GM23338 (cell line): ENCODE measurements at places on chromosomes 1 and 21. TPM values are rescaled to one million over a fixed set of nuclear protein-coding genes. Genes with fewer than 3 reads are reported as not detected.

The CELA2A gene
- not detected in 2 replicates for total RNA-seq

The CNIH3 gene
- total RNA-seq = 5.1 and 5.9 TPM in 2 replicates

GRCh38 chr1:23263380-23263887 is 46.1 kb upstream of the HTR1D start:
- peak; percentile 68 for DNase-seq

DNA sequence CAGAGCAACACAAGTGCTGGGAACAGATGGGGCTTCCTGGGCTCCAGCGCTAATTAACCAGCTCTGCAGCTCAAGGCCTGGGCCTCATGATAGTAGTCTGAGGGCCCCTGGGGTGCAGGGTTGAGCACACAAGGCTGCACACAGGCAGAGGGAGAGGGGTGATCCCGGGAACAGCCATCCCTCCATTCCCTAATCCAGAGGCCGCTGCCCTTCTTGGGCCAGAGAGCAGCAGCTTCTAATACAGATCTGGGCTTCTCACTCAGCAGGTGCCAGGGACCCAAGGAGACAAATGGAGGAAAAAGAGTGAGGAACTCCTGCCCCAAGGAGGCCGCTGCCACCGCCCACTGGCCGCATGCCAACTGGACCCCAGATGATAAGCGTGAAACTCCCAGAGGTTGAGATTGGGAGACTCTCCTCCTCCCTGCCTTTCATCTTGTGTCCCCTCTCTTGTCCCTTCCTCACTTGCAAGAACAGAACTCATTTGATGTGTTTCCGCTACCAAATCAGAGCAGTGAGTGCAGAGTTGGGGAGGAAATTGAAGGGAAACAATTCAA is 58.0 kb upstream of the IFNAR2 start:
- DNase-seq = no peak

The ORC1 gene
- total RNA-seq = 54.4 and 55.0 TPM in 2 replicates

GRCh38 chr21:39153842-39154241 is 29.4 kb downstream of the PSMG1 start:
- DNase-seq = no peak

DNA sequence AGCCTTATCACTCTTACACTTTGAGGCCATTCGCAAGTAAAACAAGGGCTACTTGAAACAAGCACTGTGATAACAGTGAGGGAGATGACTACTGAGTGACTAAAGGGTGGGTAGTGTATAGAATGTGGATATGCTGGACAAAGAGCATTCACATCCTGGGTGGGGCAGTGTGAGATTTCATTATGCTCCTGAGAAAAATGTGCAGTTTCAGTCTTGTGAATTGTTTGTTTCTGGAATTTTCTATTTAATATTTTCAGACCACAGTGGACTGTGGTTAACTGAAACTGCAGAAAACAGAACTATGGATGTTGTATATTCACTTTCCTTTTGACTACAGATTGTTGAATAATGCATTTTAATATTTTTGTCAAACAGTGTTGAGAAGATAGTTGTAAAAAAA is 25.1 kb upstream of the B3GALT2 start:
- DNase-seq = no peak

DNA sequence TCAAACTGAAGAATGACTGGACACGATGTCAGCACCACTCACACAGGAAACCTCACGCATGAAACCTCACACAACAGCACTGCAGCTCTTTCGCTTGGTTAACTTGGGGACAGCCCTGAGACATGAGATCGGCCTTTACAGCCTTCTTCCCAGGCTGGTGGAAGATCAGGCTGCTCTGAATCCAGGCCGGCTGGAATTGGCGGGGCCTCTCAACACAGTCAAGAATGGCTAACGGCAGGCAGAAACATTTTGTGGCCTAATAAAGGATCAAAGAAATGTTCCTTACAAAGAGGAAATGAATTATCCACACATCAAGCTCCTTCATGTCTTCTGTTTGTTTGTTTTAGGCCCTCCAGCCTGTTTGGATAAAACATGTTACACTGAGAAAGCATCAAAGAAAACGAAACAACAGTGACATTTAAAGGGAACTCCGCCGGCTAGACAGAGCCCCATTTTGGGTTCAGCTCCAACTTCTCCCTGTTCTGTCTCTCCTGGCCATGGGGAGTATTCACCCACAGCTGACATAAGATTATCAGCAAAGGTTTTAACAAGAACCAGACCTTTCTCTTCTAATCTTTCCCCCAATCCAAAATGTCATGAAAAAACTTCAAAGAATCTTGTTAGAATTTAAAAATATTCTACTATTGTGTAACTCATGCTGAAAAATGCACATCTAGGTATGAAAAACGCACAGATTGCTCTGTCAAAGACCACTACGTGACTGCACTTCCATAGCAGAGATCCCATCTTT is 131.2 kb downstream of the SLC45A1 start:
- no peak for DNase-seq

DNA sequence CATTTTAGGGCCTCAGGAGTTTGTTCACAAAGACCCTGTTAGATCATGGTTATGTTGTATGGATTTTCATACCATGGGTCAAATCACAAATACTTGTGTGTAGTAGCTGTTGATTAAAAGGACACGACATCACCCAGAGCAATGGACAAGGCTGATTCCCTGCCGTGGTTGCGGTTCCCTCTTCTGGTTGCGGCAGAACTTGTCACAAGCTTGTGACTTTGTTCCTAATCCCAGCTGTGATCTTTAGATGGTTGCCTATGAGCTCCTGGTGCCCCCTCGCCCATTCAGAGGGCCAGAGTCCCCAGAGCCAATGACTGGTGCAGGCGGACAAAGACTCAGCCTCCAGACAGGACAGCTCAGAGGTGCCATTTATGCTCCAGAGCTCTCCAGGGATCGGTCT is 11.8 kb upstream of the SDHB start:
- DNase-seq = no peak

DNA sequence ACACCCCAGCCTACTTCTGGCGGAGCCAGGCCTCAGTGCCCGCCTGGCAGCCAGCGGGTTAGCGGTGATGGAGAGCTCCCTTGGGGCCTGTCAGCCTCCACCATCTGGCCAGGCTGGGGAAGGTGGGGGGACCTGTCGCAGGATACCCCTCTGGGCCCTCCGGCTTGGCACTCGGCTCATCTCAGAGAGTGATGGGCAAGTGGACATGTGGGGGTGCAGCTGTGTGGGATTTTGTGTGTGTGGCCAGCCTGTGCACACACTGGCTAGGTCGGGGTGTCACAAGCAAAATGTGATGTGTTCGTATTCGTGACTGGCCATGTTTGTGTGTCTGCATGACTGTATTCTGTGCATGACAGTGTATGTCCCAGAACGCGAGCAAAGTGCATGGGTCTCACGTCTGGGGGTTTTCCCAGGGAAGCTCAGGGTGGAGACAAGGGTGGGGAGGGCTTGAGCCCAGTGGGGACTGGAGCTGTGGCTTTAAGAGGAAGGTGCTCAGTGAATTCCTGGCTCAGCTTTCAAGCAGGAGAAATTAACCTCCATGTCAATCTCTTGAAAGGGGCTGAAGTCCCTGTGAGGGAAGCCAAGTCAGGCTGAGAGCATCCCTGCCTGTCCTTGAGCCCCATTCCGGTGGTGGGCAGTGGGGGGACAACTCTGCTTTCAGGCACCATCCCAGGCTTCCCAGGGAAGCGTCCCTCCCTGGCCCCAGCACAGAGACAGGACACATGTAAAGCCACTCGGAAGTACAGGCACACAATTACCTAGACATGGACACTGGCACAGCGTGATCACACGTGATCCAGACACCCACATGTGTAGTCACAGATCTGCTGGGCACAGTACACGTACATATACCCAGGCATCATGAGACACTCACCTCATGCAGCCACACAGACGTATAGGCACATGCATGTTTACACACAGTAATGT is 21.1 kb upstream of the ADGRB2 start:
- DNase-seq = no peak

GRCh38 chr21:37357691-37358090 is 8.9 kb upstream of the DYRK1A start:
- no peak for DNase-seq

- DNase-seq = no peak
These were observed 29.0 kb upstream of the CTBS start for GRCh38 chr1:84603223-84603622.

The SH2D5 gene
- total RNA-seq = 24.8 and 29.2 TPM in 2 replicates

DNA sequence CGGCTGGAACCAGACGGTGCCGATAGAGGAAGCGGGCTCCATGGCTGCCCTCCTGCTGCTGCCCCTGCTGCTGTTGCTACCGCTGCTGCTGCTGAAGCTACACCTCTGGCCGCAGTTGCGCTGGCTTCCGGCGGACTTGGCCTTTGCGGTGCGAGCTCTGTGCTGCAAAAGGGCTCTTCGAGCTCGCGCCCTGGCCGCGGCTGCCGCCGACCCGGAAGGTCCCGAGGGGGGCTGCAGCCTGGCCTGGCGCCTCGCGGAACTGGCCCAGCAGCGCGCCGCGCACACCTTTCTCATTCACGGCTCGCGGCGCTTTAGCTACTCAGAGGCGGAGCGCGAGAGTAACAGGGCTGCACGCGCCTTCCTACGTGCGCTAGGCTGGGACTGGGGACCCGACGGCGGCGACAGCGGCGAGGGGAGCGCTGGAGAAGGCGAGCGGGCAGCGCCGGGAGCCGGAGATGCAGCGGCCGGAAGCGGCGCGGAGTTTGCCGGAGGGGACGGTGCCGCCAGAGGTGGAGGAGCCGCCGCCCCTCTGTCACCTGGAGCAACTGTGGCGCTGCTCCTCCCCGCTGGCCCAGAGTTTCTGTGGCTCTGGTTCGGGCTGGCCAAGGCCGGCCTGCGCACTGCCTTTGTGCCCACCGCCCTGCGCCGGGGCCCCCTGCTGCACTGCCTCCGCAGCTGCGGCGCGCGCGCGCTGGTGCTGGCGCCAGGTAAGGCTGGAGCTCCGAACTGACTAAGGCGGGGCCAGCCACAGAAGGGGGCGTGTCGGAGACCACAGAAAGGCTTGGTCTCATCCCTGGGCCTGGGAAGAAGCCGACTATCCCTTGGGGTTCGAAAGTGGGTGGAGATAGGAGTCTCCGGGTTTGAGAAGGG is 486 bp downstream of the SLC27A3 start:
- peak; percentile 97 for DNase-seq

The PGLYRP3 gene
- not detected in 2 replicates for total RNA-seq

The OR2T33 gene
- 0.28 TPM in 1 of 2 replicates, not detected in the other for total RNA-seq

GRCh38 chr1:47575855-47576757 is 138.3 kb downstream of the FOXD2 start:
- no peak for DNase-seq

- DNase-seq = peak; percentile 57
These were observed at the start of gene TSPEAR for GRCh38 chr21:44711327-44712202. Gene TSPEAR (minus strand): TSS chr21:44711572. CDS start chr21:44711514, 58 bp downstream.
